Caco-2 (cell line): ENCODE measurements at places on chromosomes 4 and X.

GRCh38 chr4:112664611-112665010 is 27.7 kb downstream of the LARP7 start:
- DNase-seq, result no peak
- no peak overlapping the region for H3K27ac ChIP-seq
- H3K27me3 ChIP-seq, result no peaks in the 10 kb centered on the region

- H3K27ac ChIP-seq, result no peak overlapping the region
- no peak overlapping the region for H3K4me3 ChIP-seq
- DNase-seq, result peak; percentile 1
- H3K4me1 ChIP-seq, result no peaks in the 10 kb centered on the region
Observed at GRCh38 chrX:138775517-138775916, 64.0 kb upstream of the FGF13 start.

DNA sequence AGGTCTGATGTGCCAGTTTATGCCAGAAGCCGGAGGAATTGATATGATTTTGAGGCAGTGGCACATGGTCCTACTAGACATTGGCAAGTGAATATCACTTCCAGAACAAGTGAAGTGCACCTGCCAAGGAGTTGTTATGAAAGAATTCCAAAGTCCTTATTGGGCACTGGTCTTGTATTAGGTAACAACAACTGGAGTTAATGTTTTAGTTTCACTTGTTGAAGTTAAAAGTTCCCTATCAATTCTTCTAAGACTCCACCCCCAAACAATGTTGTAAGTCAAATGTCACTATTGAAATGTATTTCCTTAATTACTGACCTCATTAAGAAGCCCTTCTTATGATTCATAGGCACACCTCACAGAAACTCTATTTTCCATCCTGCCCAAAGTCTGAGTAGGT is 3.1 kb downstream of the TET2 start:
- no peak overlapping the region for H3K27ac ChIP-seq
- no peaks in the 10 kb centered on the region for H3K27me3 ChIP-seq

DNA sequence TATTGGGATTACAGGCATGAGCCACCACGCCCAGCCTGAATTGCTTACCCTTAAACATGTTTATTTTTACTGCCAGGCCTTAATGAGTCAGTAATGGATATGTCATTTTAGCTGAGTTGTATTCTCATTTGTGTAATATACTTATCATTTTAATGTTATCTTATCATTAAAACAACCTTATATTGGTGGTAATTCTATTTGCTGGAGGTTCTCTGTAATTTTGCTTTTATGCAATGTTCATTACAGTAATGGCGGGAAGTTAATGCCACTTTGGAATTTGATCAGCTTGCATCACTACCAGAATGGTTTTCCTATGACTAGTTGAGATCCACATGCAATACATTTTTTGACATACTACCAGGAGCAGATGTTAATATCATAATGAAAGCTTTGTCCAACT is 6.3 kb upstream of the PGAM4 start:
- H3K27me3 ChIP-seq, result no peaks in the 10 kb centered on the region
- H3K4me3 ChIP-seq, result no peak overlapping the region

GRCh38 chrX:40827331-40827730 is 92.0 kb upstream of the MED14 start:
- peaks cover 10% of the 10 kb centered on the region; the same call in 1 of the 2 replicates for H3K4me1 ChIP-seq
- no peak overlapping the region for H3K27ac ChIP-seq
- no peak overlapping the region for H3K4me3 ChIP-seq
- no peaks in the 10 kb centered on the region for H3K36me3 ChIP-seq
